Erythroblast (primary cell): ENCODE measurements at places on chromosomes 7 and 10.

- DNase-seq, result no peak
Observed at GRCh38 chr7:50608196-50608906, 43.1 kb upstream of the DDC start.

GRCh38 chr7:131869169-131869844 is 312.9 kb upstream of the PODXL start:
- DNase-seq, result no peak

GRCh38 chr7:155222061-155222460 is 75.6 kb upstream of the INSIG1 start:
- DNase-seq, result no peak

- no peak for DNase-seq
Observed at GRCh38 chr10:129851941-129852640, 112.0 kb downstream of the EBF3 start.

DNA sequence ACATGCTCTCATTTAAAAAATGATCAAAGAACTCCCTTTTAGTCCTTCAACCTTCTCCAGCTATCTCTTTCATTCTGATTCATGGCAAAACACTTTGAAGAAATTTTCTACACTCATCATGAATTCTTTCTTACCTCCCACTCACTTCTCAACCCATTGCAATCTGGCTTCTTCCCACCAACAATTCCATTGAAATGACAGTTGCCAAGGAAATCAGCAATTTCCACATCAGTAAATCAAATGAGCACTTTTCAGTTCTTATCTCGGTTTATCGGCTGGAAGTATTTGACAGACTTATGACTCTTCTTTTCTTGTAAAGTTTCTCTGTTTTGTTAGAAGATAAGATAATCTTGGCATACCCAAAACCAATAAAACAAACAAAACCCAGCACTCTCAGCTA is 99.1 kb upstream of the CACNA2D1 start:
- DNase-seq, result no peak

GRCh38 chr10:89001729-89002072 is 11.1 kb downstream of the FAS start:
- DNase-seq, result no peak

GRCh38 chr10:133520193-133520738 is 6.9 kb upstream of the CYP2E1 start:
- DNase-seq, result peak; percentile 71

DNA sequence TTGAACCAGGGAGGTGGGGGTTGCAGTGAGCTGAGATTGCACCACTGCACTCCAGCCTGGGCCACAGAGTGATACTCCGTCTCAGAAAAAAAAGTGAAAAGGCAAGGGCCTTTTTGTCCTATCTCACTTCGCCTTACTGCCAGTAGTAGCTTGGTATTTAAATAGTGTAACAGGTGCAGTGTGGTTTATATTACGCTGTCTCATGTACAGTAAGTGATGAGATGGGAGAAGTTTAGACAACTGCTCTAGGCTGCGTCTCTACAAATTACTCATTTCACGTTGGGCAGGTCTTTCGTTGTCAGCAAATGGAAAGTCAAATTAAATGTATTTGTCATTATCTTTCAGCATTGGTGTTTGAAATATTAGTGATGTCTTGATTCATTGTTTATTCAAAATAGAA is 15.5 kb upstream of the PFKFB3 start:
- no peak for DNase-seq

GRCh38 chr10:49298983-49299815 is at the start of gene C10orf71:
C10orf71 (plus strand) TSS chr10:49299170; CDS start chr10:49322546, 23,376 bp downstream.
- DNase-seq, result no peak
